SK-N-SH (cell line): ENCODE measurements at places on chromosomes 1 and 21. TPM values are rescaled to one million over a fixed set of nuclear protein-coding genes. Genes with fewer than 3 reads are reported as not detected.

- H3K36me3 ChIP-seq = no peaks in the 10 kb centered on the region
- no peaks in the 10 kb centered on the region for H3K27me3 ChIP-seq
- H3K4me1 ChIP-seq = no peaks in the 10 kb centered on the region
- DNase-seq = no peak
- no peak overlapping the region for H3K27ac ChIP-seq
Observed at GRCh38 chr21:23463365-23463764, 2143.9 kb downstream of the MRPL39 start.

DNA sequence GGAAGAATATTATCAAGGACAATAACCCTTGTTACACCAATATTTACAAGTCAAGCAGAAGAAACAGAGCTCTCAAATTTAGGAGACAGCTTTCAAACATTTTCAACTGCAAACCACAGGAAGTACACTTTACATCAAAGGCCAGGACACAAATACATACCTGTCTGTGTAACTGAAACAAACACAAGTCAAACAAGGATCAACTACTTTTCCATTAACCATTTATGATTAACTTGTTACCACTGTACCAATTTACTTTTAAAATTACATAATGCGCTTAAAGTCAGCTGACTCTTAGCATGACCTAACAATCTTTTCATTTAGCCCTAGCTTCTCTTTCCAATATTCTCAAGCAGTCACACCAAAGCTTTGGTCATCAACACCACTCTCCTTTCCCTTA lies 43.5 kb downstream of the TRIM33 start:
- H3K36me3 ChIP-seq = peaks cover 5% of the 10 kb centered on the region
- peaks cover 4% of the 10 kb centered on the region; the same call in 1 of the 2 replicates for H3K4me1 ChIP-seq
- no peak overlapping the region for H3K4me3 ChIP-seq
- no peak for DNase-seq
- H3K27ac ChIP-seq = no peak overlapping the region

DNA sequence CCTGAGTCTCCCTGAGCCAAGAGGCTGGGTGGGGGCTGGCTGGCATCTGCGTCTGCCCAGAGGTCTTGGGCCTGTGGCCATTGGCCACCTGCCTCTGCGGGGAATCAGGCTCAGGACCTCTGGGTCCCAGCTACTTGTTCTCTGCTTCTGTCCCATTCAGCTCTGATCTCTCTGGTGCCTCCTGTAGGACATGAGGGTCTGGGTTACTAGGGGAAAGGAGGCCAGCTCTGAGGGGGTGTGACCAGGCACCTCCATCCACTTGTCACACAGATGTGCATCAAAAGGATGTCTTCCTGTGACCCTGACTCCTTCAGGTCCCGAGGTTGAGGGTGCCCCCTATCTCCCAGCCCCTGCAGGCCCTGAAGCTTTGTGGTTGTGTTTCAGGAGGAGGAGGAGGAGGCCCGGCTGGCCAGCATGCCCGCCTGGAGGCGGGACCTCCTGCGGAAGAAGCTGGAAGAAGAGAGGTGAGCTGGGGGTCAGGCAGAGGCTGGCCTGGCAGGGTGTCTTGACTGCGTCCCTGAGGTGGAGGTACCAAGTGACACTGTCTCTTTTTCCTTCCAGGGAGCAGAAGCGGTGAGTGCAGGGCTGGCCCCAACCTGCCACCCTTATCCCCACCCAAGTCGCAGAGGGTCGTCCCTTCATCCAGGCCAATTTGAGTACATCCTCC lies 9.0 kb downstream of the TNFRSF25 start:
- no peak for DNase-seq
- H3K36me3 ChIP-seq = no peaks in the 10 kb centered on the region
- H3K4me3 ChIP-seq = no peak overlapping the region
- H3K27ac ChIP-seq = no peak overlapping the region
- peaks cover 6% of the 10 kb centered on the region; the same call in 1 of the 2 replicates for H3K27me3 ChIP-seq
- H3K4me1 ChIP-seq = no peaks in the 10 kb centered on the region

DNA sequence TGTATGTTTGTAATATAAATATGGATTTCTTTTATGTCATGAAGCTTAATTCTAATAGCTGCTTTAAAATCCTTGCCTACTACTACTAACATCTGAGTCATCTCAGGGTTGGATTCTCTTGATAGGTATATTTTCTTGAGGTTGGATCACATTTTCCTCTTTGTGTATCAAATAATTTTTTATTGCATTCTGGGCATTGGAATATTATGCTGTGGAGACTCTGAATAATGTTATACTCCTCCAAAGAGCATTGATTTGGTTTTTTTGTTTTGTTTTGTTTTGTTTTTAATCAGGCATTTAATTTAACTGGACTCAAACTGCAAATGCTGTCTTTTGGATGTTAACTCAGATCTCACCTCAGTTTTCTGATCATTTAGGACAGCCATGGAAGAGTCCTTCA lies 8.0 kb downstream of the DHX9 start:
- H3K27ac ChIP-seq = no peak overlapping the region
- H3K4me1 ChIP-seq = peaks cover 9% of the 10 kb centered on the region
- no peaks in the 10 kb centered on the region for H3K27me3 ChIP-seq
- H3K36me3 ChIP-seq = peaks cover 99% of the 10 kb centered on the region

GRCh38 chr1:11592752-11593151 lies 61.5 kb downstream of the FBXO2 start:
- no peaks in the 10 kb centered on the region for H3K36me3 ChIP-seq
- no peaks in the 10 kb centered on the region for H3K4me1 ChIP-seq
- H3K27me3 ChIP-seq = no peaks in the 10 kb centered on the region
- peak; percentile 46 for DNase-seq
- no peak overlapping the region for H3K27ac ChIP-seq

GRCh38 chr21:14995226-14995625 lies 69.6 kb downstream of the NRIP1 start:
- H3K36me3 ChIP-seq = no peaks in the 10 kb centered on the region
- no peak overlapping the region for H3K27ac ChIP-seq
- no peak for DNase-seq

GRCh38 chr1:167819849-167820683 lies 93.9 kb downstream of the ADCY10 start:
- peak overlapping the region; percentile 44; the same call in 1 of the 2 replicates for H3K27ac ChIP-seq
- no peaks in the 10 kb centered on the region for H3K27me3 ChIP-seq
- DNase-seq = peak; percentile 92
- H3K36me3 ChIP-seq = no peaks in the 10 kb centered on the region
- peak overlapping the region; percentile 35 for H3K4me3 ChIP-seq

- H3K4me1 ChIP-seq = no peaks in the 10 kb centered on the region
- H3K27me3 ChIP-seq = no peaks in the 10 kb centered on the region
- no peaks in the 10 kb centered on the region for H3K36me3 ChIP-seq
- H3K4me3 ChIP-seq = no peak overlapping the region
- no peak overlapping the region for H3K27ac ChIP-seq
Observed at GRCh38 chr1:32533792-32534327, 5.4 kb upstream of the ZBTB8A start.

DNA sequence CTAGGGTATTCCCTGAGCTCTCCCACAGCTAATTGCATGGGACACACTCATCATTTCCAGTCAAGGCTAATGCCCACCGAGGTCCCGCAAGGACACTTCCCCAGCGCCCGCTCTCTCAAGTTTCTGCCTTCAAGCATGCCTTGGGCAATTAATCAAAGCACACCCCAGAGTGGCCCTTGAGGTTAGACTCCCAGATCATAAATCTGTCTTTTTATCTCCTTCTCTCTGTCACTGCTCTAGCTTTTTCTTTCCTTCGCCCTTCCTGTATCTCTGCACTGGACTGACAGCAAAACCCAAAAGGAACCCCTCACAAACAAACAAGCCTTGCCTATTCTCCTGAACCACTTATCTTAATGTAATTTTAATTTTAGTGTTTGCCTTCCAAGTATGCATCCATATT lies 7.9 kb upstream of the EXOSC10 start:
- DNase-seq = no peak
- H3K4me1 ChIP-seq = no peaks in the 10 kb centered on the region
- no peaks in the 10 kb centered on the region for H3K27me3 ChIP-seq
- H3K4me3 ChIP-seq = no peak overlapping the region
- H3K27ac ChIP-seq = no peak overlapping the region
- peaks cover 36% of the 10 kb centered on the region for H3K36me3 ChIP-seq

- no peak for DNase-seq
- no peak overlapping the region for H3K4me3 ChIP-seq
- no peaks in the 10 kb centered on the region for H3K4me1 ChIP-seq
- peaks cover 25% of the 10 kb centered on the region; the same call in 1 of the 2 replicates for H3K36me3 ChIP-seq
- H3K27me3 ChIP-seq = no peaks in the 10 kb centered on the region
Observed at GRCh38 chr1:26450908-26451307, 18.8 kb downstream of the DHDDS start.

DNA sequence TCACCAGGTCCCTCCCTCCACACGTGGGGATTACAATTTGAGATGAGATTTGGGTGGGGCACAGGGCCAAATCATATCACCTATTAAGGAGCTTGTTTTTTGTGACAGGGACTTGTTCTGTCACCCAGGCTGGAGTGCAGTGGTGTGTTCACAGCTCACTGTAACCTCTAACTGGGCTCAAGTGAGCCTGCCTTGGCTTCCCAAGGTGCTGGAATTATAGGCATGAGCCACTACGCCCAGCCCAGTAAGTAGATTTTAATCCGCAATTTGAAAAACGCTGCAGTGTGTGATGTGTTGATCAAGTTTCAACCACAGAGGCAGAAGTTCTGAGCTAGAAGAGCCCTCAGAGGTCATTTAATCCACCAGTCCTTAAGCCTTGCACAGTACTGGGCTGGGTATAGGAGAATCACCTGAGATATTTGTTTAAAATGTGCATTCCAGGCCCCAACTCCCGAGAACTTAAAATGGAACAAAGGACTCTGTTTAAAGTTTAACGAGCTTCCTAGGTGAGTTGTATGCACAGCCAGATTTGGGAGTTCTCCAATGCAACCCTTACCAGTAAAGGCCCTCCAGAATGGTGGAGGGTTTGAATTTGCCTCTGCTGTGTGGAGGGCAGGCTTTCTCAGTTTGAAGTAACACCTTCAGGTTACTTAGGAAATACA lies 13.4 kb downstream of the RPL11 start:
- DNase-seq = no peak
- H3K27ac ChIP-seq = no peak overlapping the region
- H3K4me3 ChIP-seq = no peak overlapping the region
- peaks cover 50% of the 10 kb centered on the region for H3K36me3 ChIP-seq
- no peaks in the 10 kb centered on the region for H3K27me3 ChIP-seq
- no peaks in the 10 kb centered on the region for H3K4me1 ChIP-seq

- H3K4me3 ChIP-seq = no peak overlapping the region
- no peak overlapping the region for H3K27ac ChIP-seq
- peaks cover under 1% of the 10 kb centered on the region; the same call in 1 of the 2 replicates for H3K4me1 ChIP-seq
- H3K36me3 ChIP-seq = peaks cover 25% of the 10 kb centered on the region
- DNase-seq = no peak
Observed at GRCh38 chr1:97427371-97427770, 493.5 kb downstream of the DPYD start.

DNA sequence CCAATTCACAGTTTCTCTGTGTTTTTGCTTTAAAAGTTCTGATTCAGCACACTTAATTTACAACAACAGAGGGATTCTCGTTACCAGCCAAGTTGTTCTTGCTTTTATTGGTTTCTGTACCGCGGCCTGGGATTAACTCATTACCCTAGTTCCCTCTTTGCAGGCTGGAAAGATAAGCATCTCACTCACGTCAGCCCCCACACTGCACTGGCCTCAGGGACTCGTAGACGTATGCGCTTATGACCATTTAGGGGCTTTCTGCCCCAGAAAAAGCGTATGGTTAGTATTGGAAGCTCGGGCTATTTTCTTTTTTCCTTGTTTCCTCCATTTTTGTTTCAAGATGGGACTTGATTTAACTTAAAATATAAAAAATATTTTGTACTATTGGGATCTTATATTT lies 76.0 kb downstream of the POFUT2 start:
- H3K4me3 ChIP-seq = no peak overlapping the region
- H3K27me3 ChIP-seq = no peaks in the 10 kb centered on the region
- no peak overlapping the region for H3K27ac ChIP-seq
- peaks cover 11% of the 10 kb centered on the region for H3K36me3 ChIP-seq
- peaks cover 7% of the 10 kb centered on the region; the same call in 1 of the 2 replicates for H3K4me1 ChIP-seq

GRCh38 chr1:234607109-234608024 lies 2.6 kb downstream of the IRF2BP2 start:
- peaks cover 45% of the 10 kb centered on the region for H3K36me3 ChIP-seq
- no peaks in the 10 kb centered on the region for H3K27me3 ChIP-seq
- no peak for DNase-seq
- peak overlapping the region; percentile 98 for H3K27ac ChIP-seq
- H3K4me3 ChIP-seq = peak overlapping the region; percentile 83

GRCh38 chr1:28456078-28456477 lies 49.8 kb upstream of the RCC1 start:
- no peaks in the 10 kb centered on the region for H3K27me3 ChIP-seq
- H3K27ac ChIP-seq = peak overlapping the region; percentile 71
- DNase-seq = no peak
- peaks cover 24% of the 10 kb centered on the region for H3K4me1 ChIP-seq
- H3K36me3 ChIP-seq = no peaks in the 10 kb centered on the region
- no peak overlapping the region for H3K4me3 ChIP-seq

- no peaks in the 10 kb centered on the region for H3K4me1 ChIP-seq
- DNase-seq = no peak
- no peaks in the 10 kb centered on the region for H3K27me3 ChIP-seq
- H3K4me3 ChIP-seq = no peak overlapping the region
- peak overlapping the region; percentile 7 for H3K27ac ChIP-seq
Observed at GRCh38 chr1:5253036-5253435, 598.6 kb downstream of the AJAP1 start.

DNA sequence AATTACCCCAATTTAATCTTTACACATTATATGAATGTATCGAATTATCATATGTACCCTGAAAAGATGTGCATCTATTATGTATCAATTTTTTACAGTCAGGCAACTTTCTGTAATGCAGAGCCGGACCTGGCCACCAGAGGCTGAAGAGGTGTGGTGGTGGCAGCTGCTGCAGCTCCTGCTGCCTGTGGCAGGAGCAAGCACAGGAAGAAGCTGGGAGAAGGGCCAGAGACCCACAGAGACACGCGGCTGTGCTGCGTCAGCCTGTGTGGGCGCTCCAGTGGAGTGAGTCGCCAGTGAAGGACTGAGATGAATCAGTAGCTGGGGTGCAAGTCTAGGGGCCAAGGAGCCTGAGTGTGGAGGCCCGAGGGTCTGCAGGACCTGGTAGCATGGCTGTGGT lies 74.3 kb upstream of the COG2 start:
- H3K4me3 ChIP-seq = no peak overlapping the region
- no peaks in the 10 kb centered on the region for H3K4me1 ChIP-seq
- H3K27ac ChIP-seq = no peak overlapping the region
- DNase-seq = no peak

DNA sequence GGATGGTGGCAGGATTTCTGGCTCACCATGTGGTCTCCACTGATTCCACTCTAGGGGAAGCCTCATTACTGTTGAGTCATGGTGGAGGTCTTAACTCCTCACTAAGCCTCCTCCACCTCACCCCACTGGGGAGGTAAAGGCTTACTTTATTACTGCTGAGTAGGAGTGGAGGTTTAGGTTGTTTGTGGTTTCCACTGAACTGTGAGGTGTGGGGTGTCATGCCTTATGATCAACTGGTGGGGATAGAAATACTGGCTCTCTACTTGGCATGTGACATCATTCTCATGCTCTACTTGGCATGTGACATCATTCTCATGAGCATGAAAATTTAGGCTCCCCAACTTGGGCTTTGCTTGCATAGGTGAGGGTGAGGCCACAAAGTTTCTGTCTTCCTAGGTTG lies 35.6 kb downstream of the COL6A1 start:
- no peak overlapping the region for H3K27ac ChIP-seq
- H3K36me3 ChIP-seq = no peaks in the 10 kb centered on the region
- DNase-seq = no peak

GRCh38 chr1:94714152-94714551 lies 106.0 kb upstream of the SLC44A3 start:
- H3K36me3 ChIP-seq = no peaks in the 10 kb centered on the region
- H3K27ac ChIP-seq = peak overlapping the region; percentile 28; the same call in 1 of the 2 replicates
- H3K27me3 ChIP-seq = no peaks in the 10 kb centered on the region
- peaks cover 17% of the 10 kb centered on the region; the same call in 1 of the 2 replicates for H3K4me1 ChIP-seq

Gene KIAA0040
- polyA plus RNA-seq = 0.08 and 0.15 TPM in 2 replicates

Gene UBASH3A
- not detected in 2 replicates for polyA plus RNA-seq

Gene PTPN7
- not detected in 2 replicates for polyA plus RNA-seq

Gene OR6F1
- polyA plus RNA-seq = not detected in 2 replicates

Gene LCE3E
- not detected in 2 replicates for polyA plus RNA-seq

Gene ATF3
- 29.7 TPM in 2 replicates for polyA plus RNA-seq

Gene PPM1J
- polyA plus RNA-seq = 5.3 and 6.7 TPM in 2 replicates

Gene VANGL2
- polyA plus RNA-seq = 13.4 and 17.5 TPM in 2 replicates

Gene SPOCD1
- polyA plus RNA-seq = 10.7 and 12.5 TPM in 2 replicates

Gene OSCP1
- polyA plus RNA-seq = 11.9 and 15.2 TPM in 2 replicates

Gene MYBPH
- 0.12 TPM in 1 of 2 replicates, not detected in the other for polyA plus RNA-seq
